Hepatic stellate cell (primary cell): ENCODE measurements at places on chromosomes 12 and 14.

DNA sequence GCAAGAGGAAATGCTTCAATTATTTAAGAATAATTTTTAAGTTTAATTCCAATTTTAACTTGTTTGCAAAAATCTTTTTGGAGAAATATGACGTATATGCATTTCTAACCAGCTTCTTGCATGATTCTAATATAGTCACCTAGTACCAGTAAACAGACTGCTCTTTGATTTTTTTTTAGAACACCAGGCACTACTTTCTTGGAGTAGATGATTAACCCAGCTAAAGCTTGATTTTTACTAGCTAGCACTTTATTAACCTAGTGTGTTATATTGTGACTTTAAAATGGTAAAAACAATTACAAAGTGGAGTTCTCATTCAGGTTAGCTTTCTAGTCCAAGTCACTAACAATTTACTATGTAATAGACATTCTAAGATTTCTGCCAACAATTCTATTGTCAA lies 32.6 kb upstream of the FGD4 start:
- no peak for DNase-seq

DNA sequence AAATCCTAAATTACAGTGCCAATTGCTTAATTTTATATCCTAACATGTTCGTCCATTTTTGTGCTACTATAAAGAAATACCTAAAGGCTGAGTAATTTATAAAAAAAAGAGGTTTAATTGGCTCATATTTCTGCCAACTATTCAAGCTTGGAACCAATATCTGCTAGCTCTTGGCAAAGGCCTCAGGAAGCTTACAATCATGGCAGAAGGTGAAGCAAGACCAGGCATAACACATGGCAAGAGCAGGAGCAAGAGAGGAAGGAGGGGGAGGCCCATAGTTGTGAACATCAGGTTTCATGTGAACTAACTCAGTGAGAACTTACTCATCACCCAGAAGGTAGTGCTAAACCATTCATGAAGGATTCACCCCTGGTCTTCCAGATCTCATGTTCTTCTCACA lies 494.3 kb downstream of the CCER1 start:
- DNase-seq = no peak

GRCh38 chr12:56768424-56768823 lies 5.3 kb downstream of the HSD17B6 start:
- no peak for DNase-seq

DNA sequence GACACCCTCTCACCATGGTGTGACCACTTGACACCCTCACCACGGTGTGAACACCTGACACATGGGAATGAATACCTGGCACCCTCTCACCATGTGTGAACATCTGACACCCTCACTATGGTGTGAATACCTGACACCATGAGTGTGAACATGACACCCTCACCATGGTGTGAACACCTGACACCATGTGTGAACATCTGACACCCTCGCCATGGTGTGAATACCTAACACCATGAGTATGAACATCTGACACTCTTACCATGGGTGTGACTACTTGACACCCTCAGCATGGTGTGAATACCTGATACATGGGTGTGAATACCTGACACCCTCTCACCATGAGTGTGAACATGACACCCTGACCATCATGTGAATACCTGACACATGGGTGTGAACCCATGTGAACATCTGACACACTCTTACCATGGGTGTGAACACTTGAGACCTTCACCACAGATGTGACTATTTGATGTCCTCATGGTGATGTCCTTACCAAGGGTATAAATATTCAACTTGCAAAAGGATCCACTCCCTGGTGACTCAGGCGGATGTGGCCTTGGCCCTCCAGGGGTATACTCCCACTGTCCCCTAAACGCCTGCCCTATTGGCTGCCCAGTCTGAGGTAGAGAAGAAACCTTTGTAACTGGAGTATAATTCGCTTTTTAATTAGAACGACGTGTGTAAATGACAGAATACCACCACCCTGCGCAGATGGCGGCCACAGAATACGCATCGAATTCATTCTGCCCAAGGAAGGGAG lies 29.1 kb downstream of the RFLNA start:
- no peak for DNase-seq

- no peak for DNase-seq
Measured at GRCh38 chr14:67517083-67517482, 16.0 kb upstream of the PLEKHH1 start.

DNA sequence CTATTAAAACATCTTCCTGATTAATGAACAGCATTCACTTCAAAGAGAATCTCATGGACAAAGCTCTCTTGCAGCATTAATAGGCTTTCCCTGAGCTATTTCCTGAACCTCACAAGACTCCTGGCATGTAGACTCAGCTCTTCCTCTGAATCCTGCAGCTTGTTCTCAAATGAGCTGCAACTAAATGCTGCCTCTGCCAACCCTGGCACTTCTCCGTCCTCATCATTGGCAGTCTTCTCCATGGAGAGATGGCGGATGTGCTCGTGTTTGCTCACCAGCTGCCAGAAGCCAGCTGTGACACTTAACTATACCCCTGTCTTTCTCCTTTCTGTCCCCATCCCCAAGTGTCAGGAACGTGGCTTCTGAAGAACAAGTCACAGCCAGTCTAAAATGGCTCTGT lies 232.1 kb downstream of the FOXN3 start:
- DNase-seq = no peak

GRCh38 chr12:111074559-111074958 lies 154.2 kb upstream of the MYL2 start:
- no peak for DNase-seq
